Neural crest cell (in vitro differentiated cells): ENCODE measurements at places on chromosomes 12 and 14.

DNA sequence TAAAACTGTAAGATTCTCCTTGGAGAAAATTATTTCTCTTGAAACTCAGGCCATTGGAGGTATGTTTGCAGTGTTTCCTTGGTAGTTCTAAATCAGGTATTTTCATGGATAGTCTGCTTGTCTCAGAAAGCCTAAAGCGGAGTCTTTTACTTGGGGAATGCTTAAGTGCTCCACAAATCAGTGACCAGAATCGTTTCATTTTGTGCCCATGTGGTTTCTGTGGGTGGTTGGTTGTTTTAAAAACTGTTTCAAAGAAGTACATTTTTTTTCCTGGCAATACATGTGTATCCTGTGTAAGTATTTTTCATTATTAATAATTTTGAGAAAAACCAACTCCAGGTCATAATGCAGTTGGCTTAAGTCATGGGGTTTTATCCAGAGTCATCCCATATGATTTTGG lies 33.6 kb downstream of the CCDC91 start:
- no peak for DNase-seq

- DNase-seq: no peak
Observed at GRCh38 chr12:27385766-27386564, 53.3 kb downstream of the BMAL2 start.

- no peak for DNase-seq
Observed at GRCh38 chr12:124583854-124584253, 16.4 kb upstream of the NCOR2 start.

DNA sequence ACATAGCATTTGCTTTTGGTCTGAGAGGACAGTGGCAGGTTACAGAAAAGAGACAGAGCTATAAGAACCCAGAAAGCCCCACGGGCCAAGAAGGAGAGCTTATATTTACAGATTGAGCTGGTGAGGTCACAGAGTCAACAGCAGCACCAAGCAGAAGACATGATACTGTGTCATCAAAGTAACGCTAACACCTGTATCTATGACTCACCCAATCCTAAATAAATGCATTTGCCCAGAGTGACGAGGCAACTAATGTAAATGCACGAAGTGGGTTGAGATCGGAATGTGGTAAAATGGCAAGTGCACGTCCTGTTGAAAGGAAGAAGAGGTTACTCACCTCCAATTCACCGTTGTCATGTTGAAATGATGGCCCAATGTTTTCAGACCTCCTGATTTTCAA lies 6.7 kb upstream of the CD163L1 start:
- no peak for DNase-seq

DNA sequence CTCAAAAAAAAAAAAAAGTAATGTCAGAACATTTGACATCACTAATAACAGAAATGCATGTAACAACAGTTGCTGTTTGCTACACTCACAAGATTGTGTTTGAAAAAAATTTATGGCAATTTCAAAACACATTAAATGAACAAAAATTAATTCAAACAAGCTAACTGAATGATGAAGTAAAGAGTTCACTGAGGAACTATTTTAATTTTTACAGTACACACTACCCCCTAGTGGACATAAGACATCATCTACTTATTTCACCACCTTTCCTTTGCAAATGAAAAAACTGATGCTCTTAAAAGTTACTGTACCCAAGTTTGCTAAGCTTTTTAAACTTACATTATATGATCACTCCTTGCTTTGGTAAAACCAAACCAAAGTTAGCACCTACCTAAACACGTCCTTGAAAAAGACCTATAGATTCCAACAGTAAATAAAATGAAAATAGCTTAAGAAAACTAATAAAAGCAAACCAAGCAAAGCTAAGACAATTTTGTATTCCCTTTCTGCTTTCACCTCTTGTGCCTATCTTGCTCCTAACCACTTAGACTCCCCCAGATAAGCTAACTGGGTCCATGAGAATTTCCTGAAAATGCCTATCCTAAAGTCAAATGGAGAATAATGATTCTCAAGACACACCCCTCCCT lies 22.2 kb downstream of the UBE2N start:
- DNase-seq: no peak

- no peak for DNase-seq
Observed at GRCh38 chr14:36301159-36301558, 19.3 kb downstream of the MBIP start.

GRCh38 chr12:95721320-95721719 lies 69.2 kb downstream of the NTN4 start:
- no peak for DNase-seq

DNA sequence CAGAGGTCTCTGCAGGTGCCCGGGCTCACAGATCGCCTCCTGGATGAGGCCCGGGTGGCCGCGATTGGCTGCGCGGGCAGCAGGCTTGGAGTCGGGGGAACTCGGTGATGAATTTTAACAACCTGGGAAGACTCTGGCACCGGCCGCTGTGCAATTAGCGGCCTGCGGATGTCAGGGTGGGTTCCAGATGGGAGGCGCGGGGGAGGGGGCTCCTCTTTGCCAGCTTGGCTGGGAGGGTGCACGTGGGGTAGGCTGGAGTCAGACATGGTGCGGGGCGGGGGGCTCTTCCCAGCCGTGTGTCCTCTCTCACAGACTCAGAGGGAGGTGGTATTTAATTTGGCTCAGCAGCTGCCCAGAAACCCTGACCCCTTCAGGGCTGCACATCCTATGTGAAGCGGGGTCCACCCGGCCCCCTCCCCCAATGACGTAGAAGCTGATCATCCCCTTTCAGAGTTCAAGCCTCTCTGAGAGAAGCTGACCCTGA lies 81.4 kb downstream of the KIF26A start:
- DNase-seq: no peak

DNA sequence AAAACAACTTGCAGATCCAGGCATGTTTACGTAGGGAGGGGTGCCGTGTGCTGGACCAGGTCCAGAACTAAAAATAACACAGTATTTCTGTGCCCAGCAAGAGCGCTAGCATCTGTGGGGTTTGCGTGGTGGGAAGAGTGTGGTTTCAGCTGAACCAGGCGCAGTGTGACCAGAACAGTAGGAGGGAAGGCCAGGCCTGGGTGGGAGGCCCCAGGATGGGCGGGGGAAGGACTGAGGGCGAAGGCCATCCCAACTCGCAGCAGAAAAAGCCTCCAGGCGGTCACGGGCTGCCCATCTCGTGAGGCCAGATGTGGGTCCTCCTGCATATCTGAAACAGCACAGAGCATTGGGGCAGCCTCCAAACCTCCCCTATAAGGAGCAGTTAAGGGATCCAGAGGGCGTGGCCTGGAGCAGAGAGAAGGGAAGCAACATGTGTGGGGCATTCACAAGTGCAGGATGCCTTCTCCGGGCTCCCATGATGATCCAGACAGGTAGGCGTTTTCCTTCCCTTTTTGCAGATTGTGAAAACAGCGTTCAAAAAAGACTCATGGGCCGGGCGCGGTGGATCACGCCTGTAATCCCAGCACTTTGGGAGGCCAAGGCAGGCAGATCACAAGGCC lies 17.8 kb upstream of the CD9 start:
- peak; percentile 46 for DNase-seq

DNA sequence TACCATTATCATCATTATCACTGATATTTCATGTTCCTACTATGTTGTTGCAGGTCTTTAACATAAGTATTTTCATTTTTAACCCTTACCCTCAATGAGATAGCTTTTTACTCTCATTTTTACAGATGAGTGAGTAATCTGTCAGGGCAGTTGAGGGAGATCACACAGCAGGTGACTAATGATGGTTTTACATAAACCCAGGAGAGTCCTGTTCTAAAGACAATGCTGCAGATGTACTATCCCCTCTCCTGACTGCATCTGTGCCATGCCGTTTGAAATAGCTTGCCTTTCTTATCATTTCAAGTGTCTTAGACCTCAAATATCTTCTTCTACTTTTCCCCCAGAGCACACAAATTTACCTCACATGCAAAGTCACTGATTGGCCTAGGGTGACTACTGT lies 1552.1 kb upstream of the SEL1L start:
- no peak for DNase-seq

DNA sequence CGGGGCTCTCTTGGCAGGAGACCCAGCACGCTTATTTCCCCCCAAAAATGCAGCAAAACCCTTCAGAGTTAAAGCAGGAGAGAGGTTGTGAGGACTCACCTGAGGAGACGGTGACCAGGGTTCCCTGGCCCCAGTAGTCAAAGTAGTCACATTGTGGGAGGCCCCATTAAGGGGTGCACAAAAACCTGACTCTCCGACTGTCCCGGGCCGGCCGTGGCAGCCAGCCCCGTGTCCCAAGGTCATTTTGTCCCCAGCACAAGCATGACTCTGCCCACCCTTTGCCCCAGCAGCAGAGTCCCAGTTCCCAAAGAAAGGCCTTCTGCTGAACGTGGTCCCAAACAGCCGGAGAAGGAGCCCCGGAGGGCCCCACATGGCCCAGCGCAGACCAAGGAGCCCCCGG lies 337.7 kb downstream of the TMEM121 start:
- DNase-seq: no peak

- peak; percentile 70 for DNase-seq
Observed at GRCh38 chr12:130162267-130162666, at the start of gene FZD10. Gene FZD10, plus strand, starts transcription at chr12:130162464. Its CDS starts 479 bp downstream, at chr12:130162943.

DNA sequence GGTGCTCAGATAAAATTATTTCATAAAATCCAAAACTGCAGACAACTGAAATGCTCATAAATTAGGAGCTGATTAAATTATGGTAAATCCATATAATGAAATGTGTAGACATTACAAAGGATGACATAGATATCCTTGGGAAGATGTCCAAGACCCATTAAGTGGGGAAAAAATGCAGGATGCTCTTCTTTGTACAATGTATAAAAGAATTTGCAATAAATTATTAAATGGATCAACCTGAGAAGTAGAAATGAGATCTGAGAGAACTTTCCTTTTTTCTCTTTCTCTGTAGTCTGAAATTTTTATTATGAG lies 336.4 kb upstream of the E2F7 start:
- no peak for DNase-seq

DNA sequence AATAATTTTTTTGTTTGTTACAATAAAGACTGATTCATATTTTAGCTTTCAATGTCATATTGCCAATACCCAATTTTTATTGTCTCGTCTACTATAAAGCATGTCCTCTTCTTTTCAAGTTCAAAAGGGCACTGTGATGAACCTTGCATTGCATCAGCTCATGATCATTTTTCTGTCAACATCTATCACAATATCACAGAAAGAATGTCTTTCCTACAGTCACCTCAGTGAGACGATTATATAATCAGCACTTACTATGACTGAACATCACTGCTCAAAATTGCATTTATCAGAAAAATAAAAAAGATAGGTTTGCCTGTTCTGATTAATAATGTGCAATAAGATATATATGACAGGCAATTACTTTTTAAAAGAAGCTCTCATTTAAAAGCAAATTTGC lies 228.7 kb upstream of the LRFN5 start:
- DNase-seq: no peak

DNA sequence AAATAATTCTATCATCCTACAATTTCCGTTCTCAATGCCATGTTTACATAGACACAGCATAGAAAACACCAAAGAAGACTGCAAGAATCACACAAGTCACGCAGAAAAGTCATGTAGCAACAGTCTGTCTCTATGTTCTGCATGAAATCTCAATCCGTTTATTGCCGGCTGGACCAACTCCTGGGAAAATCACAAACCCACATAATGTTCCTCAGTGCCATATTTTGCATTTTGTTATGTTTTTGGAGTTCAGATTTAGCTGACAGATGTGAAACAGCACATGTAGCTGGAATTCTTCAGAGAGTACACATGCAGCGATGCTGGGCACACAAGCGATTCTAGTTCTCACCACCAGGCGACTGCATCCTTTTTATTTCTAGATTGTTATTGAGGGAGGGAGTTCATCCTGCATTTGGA lies 193.1 kb downstream of the APAF1 start:
- DNase-seq: no peak

- no peak for DNase-seq
Observed at GRCh38 chr14:91350813-91351511, 66.7 kb downstream of the CCDC88C start.

- no peak for DNase-seq
Observed at GRCh38 chr14:52935833-52936232, 15.0 kb downstream of the FERMT2 start.

GRCh38 chr12:120939523-120939922 lies 35.4 kb upstream of the SPPL3 start:
- DNase-seq: no peak
